Stimulated activated CD4-positive, alpha-beta T cell treated with anti-CD3 and anti-CD28 coated beads, Interleukin-1b, Interleukin-23, amount 100 ng/mL, for 4 hours (primary cell): ENCODE measurements at places on chromosomes 3 and 15.

DNA sequence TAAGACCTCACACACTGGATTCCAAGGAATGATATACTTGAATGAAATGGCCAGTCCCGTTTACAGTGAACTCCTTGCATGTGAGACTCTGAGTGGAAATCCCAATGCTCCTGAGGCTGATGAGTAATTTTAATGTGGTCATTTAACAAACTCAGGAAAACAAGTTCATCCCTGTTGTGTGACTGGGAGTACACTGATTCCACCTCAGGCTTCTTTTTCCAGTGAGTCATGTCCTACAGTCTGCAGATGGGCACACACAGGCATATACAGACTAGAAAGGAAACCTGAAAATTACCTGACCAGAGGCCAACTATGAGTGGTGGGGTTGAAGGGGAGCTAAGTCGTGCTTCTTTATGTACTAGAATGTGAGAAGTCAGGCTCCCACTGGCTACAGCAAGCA, 5.8 kb downstream of the SQOR start:
- no peak for DNase-seq

DNA sequence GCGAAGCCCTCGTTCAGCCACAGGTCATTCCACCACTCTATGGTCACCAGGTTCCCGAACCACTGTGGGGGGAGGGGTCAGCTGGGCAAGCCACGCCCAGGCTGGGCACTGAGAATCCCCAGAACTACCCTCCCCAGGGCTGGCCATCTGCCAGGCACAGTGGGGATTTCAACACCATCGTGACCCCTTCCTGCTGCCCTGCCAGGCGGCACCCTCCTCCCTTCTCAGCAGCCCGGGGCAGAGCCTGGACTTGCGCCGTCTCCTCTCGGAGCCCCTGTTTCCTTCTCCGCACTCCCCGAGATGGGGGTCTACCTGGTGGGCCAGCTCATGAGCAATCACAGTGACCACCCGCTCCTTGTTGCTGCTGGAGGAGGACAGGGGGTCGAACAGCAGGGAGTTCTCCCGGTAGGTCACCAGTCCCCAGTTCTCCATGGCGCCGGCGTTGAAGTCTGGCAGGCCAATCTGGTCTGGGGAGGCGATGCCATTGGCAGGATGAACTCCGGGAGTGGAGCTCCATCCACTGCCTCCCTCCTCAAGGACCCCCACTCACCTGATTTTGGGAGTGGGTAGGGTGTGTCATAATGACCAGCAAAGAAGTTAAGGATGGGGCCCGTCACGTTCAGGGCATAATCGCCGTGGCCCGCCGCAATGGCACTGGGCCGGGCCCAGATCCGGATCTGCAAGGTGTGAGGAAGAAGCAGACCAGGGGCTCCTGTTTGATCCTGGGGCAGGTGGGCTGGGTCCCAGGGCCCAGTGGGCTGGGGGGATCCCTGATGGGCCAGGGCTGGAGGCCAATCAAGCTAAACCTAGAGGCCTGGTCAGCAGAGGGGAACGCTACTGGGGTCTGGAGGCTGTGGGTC, 10.5 kb downstream of the ANPEP start:
- DNase-seq, result no peak

GRCh38 chr3:17865631-17866030, 123.2 kb upstream of the TBC1D5 start:
- DNase-seq, result no peak

- DNase-seq, result no peak
Measured at GRCh38 chr3:115800489-115801075, 177.3 kb downstream of the GAP43 start.

GRCh38 chr15:79433276-79433990, 1.3 kb downstream of the MINAR1 start:
- DNase-seq, result no peak

DNA sequence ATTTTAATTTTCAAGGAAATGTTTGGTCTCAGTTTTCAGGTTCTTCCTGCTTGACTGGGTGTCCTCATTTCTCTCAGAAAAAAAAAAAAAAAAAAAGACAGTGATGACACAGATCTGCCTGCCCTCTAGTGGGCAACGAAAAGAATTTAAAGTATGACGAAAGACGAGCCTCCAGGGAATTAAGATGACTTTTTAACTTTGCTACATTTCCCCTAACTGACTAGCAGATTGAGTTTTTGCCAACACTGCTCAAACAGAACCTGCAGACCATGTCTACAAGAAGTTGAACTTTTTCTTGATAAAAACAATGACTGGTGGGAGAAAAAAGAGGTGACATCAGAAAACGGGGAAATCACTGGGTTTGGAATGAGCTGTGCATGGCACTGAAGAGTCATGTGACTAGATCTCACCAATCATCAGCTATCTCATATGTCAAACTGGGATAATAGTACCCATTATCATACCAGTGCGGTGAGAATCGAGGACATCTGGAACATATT, 40.8 kb downstream of the EOMES start:
- DNase-seq, result peak; percentile 22
